ENCODE measurements at places on chromosomes 5 and 9.
A peak's percentile ranks its signal among the peaks of the same experiment; 100 is the strongest.

DNA sequence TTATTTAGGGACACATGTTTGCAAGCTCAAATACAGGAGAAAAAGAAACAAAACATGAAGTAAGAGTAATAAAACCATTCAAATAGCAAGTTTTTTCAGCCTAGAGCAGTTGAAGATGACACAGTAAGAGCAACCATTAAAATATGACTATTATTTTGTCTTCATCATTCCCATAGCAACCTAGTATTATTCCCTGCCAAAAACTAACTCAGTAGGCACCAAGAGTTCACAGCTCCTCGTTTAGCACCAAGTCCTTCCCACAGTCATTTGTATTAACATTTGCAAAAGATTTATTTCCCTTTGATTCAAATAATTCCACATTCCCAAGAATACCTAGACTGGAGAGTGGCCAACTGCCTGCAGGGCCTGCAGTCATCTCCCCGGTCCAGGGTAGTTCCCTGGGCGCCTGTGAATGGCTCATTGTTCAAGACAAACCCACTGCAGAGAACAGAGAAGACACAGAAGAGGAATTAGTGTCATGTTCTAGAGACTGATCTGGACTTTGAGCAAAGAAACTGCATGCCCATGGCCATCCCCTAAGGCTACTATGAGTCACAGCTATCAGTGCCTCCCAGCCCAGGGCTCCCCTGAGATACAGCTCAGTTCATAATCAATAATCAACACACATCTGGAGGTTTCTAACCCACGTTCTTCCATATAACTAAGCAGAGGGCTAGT, 139.1 kb upstream of the MAP3K1 start:
- DNase-seq: peak; percentile 17

DNA sequence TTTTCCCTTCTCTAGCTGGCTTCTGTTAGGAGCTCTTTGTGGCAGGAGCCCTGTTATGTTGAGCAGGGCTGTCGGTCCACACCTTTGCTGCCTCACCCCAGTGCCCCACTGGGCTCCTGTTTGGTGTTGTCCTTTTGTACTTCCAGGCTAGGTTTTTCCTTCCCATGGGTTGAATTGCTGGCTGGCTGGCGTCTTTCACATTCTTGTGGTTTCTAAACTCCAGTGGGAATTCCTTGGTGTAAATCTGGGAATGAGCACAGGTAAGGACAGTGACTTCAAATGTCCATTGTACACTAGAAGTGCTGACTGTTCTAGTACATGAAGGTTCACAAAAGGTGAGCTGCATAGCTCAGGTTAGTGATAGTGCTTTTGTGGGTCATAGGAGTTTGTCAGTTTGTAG, 30.4 kb downstream of the RASGRF2 start:
- DNase-seq: no peak

- no peak for DNase-seq
Measured at GRCh38 chr9:131954299-131954698, 125.4 kb downstream of the MED27 start.

GRCh38 chr5:149447373-149448367, 68.6 kb upstream of the IL17B start:
- no peak for DNase-seq

GRCh38 chr5:43007246-43007910, 32.7 kb downstream of the ANXA2R start:
- peak; percentile 90 for DNase-seq

GRCh38 chr9:20030671-20031070, 241.8 kb upstream of the SLC24A2 start:
- no peak for DNase-seq

- no peak for DNase-seq
Measured at GRCh38 chr5:126695091-126695490, 81.8 kb upstream of the LMNB1 start.

GRCh38 chr5:342501-343460, 21.3 kb downstream of the AHRR start:
- no peak for DNase-seq

- DNase-seq: peak; percentile 27
Measured at GRCh38 chr9:126475933-126476555, 137.7 kb upstream of the LMX1B start.

GRCh38 chr5:6484899-6485298, 36.2 kb downstream of the UBE2QL1 start:
- no peak for DNase-seq

DNA sequence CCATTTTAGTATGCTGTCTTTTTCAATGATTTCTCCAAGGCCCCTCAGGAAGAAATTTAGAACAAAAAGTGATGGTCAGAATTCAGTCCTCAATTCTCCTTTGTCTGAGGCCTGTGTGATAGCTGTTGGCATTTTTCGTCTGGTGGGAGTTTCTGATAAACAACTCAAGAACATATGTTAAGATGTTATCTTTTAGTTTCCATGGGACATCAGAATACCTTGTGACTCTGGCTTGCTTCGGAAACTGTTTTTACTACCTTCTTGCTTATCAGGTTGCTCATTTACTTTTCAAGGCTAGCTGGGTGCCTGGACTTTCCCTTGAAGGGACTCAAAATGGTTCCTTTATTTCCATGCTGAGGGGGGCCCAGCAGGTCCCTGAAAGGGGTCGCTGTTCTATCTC, 97.2 kb downstream of the INVS start:
- DNase-seq: no peak

GRCh38 chr5:141680751-141681201, 1.3 kb downstream of the ARAP3 start:
- peak; percentile 33 for DNase-seq

DNA sequence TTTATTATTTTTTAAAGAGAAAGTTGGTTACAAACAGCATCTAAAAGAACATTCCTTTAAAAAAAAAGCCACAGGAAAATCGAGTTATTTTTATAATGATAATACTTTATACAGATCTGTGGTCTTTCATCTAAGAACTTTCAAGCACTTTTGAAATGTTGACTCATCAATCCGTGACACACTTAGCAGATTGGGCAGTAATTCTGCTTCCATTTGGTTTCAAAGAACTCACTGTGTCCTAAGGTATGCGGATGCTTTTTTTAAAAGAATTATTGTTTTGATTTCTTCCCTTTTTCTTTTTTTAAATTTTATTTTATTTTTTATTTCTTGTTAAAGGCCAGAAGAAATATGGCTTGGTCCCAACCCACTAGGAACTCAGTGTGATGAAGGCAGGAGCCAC, 147.8 kb downstream of the AOPEP start:
- peak; percentile 89 for DNase-seq

DNA sequence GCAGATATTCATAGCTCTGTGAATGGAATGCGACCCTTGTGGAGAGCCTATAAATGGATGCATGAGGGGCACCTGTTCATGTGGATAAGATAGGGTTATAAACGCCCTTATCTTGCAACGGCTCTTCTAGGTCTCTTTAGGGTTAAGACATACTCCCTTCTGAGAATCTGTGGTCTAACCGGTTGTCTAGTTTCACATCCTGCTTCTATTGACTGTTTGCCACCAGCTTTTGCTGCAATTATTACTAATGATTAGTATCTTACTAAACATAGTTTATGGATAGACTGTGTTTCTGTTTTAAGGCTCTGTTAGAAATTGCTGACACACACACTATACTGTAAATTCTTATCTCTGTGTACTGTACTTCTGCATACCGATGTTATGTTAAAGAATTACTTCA, 198.9 kb upstream of the CYLC2 start:
- no peak for DNase-seq

- DNase-seq: peak; percentile 44
Measured at GRCh38 chr9:73135394-73135793, 16.3 kb upstream of the ANXA1 start.

- no peak for DNase-seq
Measured at GRCh38 chr9:105539452-105539851, 18.5 kb upstream of the FKTN start.

- DNase-seq: no peak
Measured at GRCh38 chr9:1960342-1961042, 54.7 kb upstream of the SMARCA2 start.

GRCh38 chr5:68242743-68243142, 27.2 kb downstream of the PIK3R1 start:
- DNase-seq: peak; percentile 36

DNA sequence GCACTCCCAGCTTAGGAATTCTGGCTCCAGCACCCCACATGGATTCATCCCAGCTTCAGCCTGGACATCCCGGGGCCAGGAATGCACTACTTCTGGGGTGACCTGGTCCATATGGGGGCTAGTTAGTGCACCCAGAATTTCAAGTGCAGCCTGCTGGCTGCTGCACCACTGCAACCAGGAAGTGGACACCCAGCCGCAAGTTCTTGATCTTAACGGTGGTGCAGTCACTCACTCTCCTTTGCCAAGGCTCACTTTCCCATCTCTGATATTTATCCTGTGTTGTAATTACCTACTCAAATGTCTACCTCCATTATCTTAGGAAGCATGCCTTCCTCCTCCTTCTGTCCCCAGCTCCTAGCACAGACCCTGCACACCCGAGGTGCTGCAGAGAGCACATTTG, 26.2 kb upstream of the RAB14 start:
- DNase-seq: no peak

DNA sequence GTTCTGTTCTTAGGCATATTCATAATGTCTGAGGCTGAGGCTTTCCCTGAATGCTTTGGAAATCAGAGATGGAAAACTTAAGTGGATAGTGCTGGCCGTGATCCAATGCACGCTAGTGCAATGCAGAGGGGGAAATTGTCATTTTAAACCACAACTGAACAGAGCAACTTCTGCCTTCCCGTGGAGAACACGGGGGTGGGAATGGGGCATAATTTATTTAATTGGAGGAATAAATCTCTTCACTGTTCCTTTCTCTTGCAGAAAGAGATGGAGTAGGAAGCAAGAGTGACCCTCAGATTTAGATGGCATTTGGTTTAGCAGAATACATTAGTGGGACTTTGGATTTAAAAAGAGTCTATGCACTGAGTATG, 22.9 kb upstream of the NREP start:
- peak; percentile 58 for DNase-seq

- peak; percentile 69 for DNase-seq
Measured at GRCh38 chr9:101311758-101312420, 72.9 kb downstream of the BAAT start.

GRCh38 chr5:123814801-123815470, 303.0 kb downstream of the CSNK1G3 start:
- DNase-seq: peak; percentile 65

Data from fibroblast of skin of back (primary cell).